Stimulated activated CD8-positive, alpha-beta memory T cell treated with anti-CD3 and anti-CD28 coated beads, Interleukin-15, amount 100 ng/mL, for 24 hours (primary cell): ENCODE measurements at places on chromosomes 1 and 21.

DNA sequence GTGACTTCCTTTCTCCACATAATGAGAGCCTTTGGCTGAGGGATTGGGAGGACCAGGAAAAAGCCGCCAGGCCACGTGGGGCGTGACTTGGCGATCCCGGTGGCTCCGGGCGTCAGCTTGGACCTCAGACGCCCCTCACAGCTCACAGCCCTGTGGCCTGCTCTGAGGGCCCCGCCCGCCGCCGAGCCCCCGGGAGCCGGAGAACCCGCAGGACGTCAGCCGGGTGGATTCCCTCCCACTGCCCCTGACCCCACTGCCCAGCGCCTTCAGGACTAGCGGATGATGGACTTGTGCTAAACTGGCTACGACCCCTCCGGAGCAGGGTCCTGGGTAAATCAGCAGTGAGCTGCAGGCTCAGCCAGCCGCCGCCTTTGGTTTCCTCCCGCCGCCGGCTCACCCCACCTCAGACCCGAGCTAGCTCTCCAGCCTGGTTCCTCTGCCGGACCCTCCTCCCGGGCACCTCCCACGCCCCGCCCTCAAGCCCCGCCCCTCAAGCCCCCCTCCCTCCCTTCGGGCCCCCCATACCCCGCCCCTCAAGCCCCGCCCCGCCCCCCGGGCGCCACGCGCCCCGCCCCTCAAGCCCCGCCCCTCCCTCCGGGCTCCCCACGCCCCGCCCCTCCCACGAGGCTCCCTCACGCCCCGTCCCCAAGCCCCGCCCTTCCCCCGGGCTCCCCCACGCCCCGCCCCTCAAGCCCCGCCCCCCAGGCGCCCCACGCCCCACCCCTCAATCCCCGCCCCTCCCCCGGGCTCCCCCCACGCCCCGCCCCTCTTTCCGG, 10.0 kb upstream of the FAAP20 start:
- no peak for DNase-seq

DNA sequence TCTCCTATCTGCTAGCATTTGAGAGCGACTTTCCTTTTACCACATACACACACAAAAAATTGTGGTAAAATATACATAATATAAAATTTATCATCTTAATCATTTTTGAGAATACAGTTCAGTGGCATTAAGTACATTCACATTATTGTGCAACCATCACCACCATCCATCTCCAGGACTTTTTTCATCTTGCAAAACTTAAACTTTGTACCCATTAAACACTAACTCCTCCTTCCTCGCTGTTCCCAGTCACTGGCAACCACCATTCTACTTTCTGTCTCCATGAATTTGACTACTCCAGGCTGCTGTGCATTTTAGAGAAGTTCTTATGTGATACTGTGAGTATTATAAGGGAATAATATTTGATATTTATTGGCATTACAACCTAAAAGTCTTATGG, 181.3 kb downstream of the C1orf21 start:
- DNase-seq = no peak

GRCh38 chr1:17009706-17010105, 2.0 kb downstream of the ATP13A2 start:
- DNase-seq = no peak

- DNase-seq = no peak
Observed at GRCh38 chr21:43352568-43353281, 74.2 kb downstream of the SIK1 start.

DNA sequence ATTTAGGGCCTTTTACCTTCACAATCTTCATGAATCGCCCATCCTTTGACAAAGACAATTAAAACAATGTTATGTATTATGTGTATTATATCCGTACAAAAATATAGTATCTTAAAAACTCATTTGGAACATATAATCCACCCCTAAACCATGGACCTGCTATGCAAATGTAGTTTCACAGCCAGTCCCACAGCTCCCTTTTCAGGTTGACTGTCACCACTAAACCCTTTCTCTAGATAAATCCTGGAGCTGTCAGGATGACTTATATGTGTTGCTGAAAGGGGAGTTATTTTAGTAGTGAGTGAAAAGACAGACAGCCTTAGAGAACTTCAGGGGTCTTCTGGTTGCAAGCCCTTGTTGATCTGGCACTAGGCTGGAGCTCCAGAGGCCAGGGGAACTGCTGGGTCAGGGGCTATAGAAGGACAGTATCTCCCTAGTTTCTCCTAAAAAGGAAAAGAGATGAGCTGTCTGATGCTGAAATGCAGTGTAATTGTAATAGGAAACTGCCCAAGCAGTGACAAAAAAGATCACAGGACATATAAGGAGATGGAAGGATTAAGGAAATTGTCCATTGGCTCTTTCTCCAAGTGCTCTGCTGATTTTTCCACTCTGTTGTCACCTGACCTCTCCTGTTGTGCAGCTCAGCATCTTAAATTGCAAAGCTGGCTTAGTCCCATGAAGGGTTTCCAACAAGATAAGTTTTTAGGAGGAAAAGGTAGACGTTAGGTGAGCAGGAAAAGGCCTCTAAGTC, 127.7 kb downstream of the S1PR1 start:
- DNase-seq = no peak

- DNase-seq = no peak
Observed at GRCh38 chr1:235637756-235638534, 11.6 kb downstream of the GNG4 start.

- DNase-seq = no peak
Observed at GRCh38 chr1:28591708-28592320, at the start of gene RAB42. Gene RAB42 (plus strand): TSS chr1:28592265. CDS start chr1:28592512, 247 bp downstream.

DNA sequence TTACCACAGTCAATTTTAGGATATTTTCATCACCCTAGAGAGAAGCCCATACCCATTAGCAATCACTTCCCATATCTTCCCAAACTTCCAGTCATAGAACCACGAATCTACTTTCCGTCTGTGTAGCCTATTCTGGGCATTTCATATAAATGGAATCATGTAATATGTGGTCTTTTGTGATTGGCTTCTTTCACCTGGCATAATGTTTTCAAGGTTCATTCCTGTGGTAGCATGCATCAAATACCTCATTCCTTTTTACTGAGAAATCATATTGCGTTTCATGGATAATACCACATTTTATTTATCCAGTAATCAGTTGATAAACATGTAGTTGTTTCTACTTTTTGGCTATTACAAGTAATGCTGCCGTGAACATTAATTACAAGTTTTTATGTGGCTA, 21.5 kb downstream of the DESI2 start:
- no peak for DNase-seq

GRCh38 chr1:240991230-240991629, 365.8 kb downstream of the RGS7 start:
- DNase-seq = no peak
